ENCODE measurements at places on chromosomes 6 and 20. TPM values are rescaled to one million over a fixed set of nuclear protein-coding genes. Genes with fewer than 3 reads are reported as not detected.

ADGB gene
- total RNA-seq: not detected

IL17F gene
- 0.65 TPM for total RNA-seq

EBF4 gene
- total RNA-seq: 0.36 TPM

ROS1 gene
- total RNA-seq: not detected

ENPP1 gene
- total RNA-seq: not detected

OPN5 gene
- total RNA-seq: not detected

CALHM6 gene
- 15.9 TPM for total RNA-seq

NKAIN4 gene
- total RNA-seq: not detected

ARFGEF3 gene
- total RNA-seq: 0.29 TPM

UBD gene
- total RNA-seq: 0.68 TPM

GGTLC1 gene
- total RNA-seq: not detected

RANBP9 gene
- total RNA-seq: 48.4 TPM
